ENCODE measurements at places on chromosomes 1 and 21.

GRCh38 chr1:3071565-3072390, 2.8 kb downstream of the PRDM16 start:
- no peak for DNase-seq

DNA sequence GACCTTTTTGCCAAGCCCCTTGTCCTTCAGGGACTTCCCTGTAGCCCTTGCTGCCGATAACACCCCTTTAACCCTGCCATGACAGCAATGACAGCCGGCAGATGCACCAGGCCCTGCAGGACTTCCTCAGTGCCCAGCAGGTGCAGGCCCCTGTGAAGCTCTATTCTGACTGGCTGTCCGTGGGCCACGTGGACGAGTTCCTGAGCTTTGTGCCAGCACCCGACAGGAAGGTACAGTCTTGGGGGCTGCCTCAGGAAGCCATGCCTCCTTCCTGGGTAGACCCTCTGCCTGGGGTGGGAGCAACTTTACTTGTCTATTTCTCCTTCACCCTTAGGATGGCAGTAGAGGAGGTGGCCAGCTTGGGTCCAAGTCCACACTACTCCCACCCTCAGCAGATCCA, 16.1 kb upstream of the PADI6 start:
- DNase-seq: no peak

DNA sequence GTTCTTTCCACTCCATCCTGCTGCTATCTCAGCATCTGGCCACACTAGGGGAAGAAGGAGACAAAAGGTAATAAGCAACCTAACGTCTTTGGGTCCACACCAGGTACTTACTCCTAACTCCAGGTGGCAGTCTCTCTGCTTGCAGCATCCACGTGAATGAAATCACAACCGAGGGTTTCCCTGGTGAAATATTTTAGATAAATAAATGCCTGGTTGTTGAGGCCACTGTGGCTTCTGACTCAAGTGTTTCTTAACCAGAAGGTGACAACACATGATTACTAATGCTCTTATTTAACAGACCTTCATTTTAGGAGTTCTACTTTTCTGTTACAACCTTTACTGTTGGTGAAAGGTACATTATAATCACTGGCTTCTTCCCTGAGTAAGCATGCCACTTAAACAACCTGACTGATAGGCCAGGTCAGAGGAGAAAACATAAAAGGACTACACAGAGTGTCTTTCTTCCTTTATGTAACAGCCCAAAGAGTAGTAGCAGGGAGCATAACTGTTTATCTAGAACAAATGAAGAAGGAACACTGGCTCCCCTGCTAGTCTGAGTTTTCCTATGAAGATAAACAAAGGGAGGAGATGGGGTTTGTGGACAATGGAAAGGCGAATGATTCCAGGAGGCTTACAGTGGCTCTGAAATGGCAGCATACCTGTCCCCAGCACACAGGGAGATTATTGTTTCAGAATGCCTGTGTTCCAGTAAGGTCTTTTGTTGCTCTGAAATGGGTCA, 59.9 kb downstream of the SYT6 start:
- no peak for DNase-seq

GRCh38 chr1:16242556-16243214, 5.7 kb upstream of the CPLANE2 start:
- no peak for DNase-seq

DNA sequence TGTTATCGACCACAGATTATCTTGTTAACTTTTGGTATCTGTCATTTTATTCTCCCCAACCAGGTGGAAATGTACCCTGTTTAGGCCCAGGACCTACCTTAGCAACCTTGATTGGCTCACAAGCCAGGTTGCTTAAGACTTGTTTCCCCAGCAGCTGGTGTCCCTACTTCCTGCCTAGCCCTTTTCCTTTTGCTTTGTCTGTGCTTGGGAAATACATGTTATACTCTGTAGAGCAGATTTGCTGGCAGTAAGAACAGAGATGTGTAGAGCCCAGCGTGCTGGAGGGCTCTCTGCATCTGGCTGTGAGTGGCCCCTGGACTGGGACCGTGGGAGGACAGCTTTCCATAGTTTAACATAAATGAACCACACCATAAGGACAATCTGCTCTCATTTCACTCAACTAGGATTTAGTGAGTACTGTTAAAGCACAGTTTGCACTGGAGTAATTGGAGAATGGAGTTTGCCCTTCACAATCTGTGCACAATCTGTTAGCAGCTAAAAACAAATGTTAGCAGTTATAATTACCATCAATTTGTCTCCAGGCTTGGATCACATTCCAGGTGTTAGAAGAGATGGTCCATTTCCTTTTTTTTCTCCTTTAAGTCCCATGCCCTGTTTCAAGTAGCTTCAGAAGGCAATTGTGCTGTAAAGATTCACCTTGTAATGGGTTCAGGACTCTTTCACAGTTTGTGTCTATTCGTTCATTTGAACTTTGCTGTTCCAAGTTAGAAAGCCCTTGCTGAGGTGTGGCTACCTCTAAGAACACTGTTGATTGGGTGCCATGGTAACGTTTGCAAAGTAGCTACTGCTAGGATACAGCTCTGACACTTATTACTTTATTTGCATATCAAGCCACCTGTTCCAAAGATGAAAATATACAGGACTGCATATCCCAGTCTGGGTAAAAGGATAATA, at the start of gene APOBEC4:
TSS of gene APOBEC4 (minus strand) at position 770 of the 915 bp plus-strand sequence. CDS start 4,535 bp downstream, outside the sequence.
- no peak for DNase-seq

GRCh38 chr1:156096640-156097391, 14.6 kb upstream of the MEX3A start:
- DNase-seq: peak; percentile 51

- DNase-seq: no peak
These were observed 26.3 kb upstream of the TRAPPC10 start for GRCh38 chr21:43985690-43986251.

DNA sequence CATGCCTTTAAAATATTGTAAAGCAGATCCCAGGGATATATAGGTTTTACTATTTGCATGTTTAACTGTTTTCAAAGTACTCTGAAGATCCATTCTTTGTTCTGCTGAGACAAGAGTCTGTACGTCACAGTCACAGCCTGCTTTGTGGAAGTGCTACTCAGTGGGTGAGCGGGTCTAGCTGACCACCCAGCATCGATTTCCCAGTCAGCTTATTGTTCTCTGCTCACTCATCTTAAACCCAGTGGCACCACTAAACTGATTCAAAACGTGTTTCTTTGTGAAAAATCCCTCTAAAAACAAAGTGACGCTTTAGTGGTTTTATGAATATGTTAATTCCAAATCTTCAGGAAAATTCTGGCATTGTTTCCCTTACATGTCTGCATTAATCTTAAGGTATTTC, 12.4 kb downstream of the PLPP3 start:
- DNase-seq: no peak

GRCh38 chr1:151165281-151165737, 393 bp downstream of the LYSMD1 start:
- no peak for DNase-seq
